Cardiac fibroblast (primary cell): ENCODE measurements at places on chromosomes 2 and 18.
A peak's percentile ranks its signal among the peaks of the same experiment; 100 is the strongest.

DNA sequence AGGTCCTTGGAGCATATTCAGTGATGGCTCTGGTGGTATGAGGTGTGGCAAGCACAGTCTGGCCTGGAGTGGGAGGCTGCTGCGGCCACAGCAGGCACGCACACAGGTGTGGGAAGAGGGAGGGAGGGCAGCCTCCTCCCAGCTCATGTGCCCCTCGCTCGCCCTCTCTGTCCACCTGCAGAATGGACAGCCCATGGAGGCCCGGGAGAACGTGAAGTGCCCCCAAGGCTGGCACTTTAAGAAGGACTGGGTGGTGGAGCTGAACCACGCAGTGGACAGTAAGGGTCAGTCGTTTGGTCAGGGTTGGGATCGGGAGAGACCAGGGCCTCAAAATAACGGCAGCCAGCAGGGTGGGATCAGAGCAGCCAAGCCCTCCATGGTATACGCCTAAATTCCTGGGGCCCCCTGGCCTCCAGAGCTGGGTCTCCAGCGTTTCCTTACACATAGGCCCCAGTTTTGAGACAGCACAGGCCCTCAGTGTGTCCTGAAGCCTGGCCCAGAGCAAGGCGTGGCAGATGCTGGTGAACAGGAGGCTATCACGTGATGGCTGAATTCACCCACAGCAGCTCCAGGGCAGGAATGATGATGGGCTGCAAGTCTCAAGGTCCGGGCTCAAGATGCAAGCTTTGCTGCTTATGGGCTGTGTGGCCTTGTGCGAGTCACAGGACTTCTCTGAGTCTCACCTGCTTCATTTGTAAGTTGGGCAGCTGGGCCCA lies 47.9 kb downstream of the FER1L5 start:
- DNase-seq, result no peak

DNA sequence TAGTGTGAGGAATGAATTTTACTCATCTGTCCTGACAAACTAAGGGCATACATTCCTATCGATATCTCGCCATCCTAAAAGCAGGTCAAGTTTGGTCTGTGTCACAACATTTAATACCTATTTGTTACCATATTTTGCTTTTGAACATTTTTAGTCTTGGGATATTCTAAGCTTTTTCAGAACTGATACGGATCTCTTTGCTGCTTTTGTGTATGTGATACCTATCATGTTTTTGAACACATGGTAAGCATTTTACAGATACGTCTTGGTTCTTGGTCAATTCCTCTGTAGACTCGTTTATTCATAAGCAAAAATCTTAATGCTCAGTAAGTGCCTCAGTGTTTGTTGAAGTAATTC lies 592 bp downstream of the ZNF397 start:
- no peak for DNase-seq

- DNase-seq, result no peak
These were observed 61.1 kb upstream of the NFATC1 start for GRCh38 chr18:79334496-79335233.

DNA sequence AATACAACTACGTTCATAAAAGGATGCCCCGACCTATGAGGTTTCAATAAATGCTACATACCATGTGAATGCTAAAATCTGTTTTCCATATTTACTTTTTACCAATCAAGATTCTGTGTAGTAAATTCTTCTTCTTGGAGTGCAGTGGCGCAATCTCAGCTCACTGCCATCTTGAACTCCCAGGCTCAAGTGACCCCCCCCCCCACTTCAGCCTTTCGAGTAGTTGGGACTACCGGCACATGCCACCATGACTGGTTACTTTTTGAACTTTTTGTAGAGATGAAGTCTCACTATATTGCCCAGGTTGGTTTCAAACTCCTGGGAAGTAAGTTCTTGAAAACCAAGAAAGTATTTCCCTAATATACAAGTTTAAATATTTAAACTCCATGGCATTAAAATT lies 14.4 kb upstream of the USP34 start:
- no peak for DNase-seq

- DNase-seq, result peak; percentile 24
These were observed 8.4 kb downstream of the YPEL5 start for GRCh38 chr2:30155202-30155601.

DNA sequence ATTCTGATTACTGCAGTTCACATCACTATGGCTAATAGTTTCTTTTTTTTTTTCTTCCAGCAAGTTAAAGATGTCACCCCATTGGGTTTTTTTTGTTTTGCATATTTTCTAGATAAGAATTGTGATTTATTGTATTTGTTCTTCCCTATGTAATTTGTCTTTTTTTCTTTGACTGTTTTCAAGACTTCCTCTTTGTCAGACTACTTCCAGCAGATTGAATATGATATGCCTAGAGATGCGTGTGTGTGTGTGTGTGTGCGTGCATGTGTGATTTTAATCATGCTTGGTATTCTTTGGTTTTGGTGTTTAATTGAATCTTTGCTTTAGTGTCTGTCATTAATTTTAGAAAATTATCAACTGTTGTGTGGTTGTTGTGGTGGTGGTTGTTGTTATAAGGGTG lies 166.7 kb upstream of the SLC39A10 start:
- DNase-seq, result no peak

- peak; percentile 13 for DNase-seq
These were observed 548 bp upstream of the FBLN7 start for GRCh38 chr2:112137516-112138158.

DNA sequence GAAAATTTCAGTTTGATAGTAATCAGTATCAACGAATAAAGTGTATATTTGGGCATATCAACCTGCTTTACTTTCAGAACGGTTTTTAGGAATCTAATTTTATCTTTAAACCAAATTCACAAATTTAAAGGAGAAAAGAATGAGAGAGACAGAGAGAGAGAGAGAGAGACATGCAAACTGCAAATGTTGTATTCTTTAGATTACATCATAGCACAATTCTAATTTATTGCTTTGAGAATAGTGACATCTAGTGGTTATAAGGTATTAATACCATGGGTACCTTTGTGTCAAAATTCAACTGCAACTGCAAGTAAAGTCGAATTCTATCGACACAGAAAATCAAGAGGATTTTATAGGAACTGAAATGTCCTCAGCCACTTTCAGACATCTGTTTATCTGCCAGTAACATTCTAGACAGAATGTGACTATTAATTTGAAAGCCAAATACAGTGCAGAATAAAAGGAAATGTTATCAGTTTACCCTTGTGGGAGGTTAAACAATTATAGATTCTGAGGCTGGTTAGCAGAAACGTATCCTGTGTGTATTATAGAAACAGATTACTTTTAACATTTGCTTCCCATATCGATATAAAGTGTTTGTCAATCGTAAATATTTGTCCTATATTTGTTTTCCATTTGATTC lies 529.8 kb upstream of the VRK2 start:
- DNase-seq, result peak; percentile 71

DNA sequence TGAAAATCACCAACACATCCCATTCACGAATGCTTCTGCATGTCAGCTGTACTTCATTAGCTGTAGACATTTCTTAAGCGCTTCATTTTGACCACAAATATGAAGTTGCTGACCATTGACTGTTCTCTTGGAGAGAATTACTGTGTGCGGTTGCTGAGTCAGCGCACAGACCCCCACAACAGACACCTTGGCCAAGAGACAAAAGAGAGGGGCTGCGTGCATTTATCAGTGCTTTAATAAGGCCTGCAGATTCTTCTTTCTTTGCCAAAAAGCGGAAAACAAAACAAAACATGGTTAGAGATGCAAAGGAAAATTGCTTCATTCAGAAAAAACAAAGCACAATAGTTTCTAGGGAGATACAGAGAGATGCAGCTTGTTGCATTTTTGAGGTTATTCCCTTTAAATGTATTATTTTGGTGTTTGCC lies 174.7 kb downstream of the ACKR3 start:
- peak; percentile 97 for DNase-seq

- no peak for DNase-seq
These were observed 30.8 kb upstream of the HPCAL1 start for GRCh38 chr2:10271946-10272345.

DNA sequence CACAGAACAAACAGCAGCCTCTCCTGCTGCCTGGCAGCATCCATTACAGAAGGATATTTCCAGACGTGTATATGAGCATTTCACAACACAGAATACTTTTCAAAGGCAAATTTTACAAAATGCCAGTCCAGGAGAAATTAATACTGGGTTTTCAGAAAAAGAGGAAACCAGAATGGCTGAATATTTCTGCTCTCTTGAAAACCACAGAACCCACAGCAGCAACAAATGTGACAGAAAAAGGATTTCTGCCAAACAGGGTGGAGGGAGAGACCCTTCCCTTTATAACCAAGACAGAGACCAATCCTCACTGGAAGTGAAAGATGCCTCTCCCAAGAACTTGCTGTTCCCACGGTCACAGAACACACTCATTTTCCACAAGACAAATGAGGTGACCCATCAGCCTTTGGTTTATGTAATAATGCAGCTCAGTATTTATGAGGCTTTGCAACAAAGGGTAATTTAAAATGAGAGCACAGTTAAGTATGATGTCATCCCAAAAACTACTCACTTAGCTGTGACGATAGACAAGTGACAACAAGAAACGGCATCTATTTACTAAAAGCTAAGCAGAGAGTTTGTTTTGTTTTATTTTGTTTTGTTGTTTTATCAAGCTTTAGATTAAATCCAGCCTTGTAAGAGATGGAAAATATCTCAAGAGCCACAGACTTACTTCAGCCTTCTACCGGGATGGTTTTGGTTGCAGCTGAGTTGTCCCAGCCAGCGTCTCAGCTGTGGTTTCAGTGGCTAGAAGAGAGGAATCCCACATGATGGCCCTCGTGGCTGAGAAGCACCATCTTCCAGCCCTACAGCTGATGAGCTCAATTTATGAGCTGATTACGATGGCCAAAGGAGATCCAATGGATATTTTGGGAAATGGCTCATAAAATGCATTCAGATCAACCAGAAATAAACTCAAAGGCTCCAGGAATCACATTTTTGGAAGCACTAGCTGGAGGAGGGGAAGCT lies 249.3 kb upstream of the AGAP1 start:
- no peak for DNase-seq

GRCh38 chr2:53911434-53912189 lies 51.8 kb upstream of the GPR75 start:
- peak; percentile 8 for DNase-seq

- DNase-seq, result no peak
These were observed 78.9 kb downstream of the EHD3 start for GRCh38 chr2:31312898-31313297.

DNA sequence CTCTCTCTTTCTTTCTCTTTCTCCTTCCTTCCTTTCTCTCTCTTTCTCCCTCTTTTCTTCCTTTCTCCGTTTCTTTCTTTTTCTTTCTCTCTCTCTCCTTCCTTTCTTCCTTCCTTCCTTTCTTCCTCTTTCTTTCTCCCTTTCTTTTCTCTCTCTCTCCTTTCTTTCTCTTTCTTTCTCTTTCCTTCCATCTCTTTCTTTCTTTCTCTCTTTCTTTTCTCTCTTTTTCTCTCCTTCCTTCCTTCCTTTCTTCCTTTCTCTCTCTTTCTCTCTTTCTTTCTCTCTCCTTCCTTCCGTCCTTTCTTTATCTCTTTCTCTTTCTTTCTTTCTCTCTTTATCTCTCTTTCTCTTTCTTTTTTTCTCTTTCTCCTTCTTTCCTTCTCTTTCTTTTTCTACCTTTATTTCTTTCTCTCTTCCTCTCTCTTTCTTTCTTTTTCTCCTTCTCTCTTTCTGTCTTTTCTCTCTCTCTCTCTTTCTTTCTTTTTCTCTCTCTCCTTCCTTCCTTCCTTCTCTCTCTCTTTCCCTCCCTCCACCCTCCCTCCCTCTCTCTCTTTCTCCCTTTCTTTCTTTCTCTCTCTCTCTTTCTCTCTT lies 32.3 kb upstream of the ODC1 start:
- DNase-seq, result no peak

- DNase-seq, result no peak
These were observed 9.0 kb upstream of the ONECUT2 start for GRCh38 chr18:57426187-57426586.

GRCh38 chr18:56723068-56723467 lies 71.9 kb downstream of the WDR7 start:
- no peak for DNase-seq

- DNase-seq, result no peak
These were observed 90.5 kb downstream of the CHST9 start for GRCh38 chr18:27094621-27095020.

GRCh38 chr2:134217924-134218323 lies 35.9 kb upstream of the MGAT5 start:
- no peak for DNase-seq

DNA sequence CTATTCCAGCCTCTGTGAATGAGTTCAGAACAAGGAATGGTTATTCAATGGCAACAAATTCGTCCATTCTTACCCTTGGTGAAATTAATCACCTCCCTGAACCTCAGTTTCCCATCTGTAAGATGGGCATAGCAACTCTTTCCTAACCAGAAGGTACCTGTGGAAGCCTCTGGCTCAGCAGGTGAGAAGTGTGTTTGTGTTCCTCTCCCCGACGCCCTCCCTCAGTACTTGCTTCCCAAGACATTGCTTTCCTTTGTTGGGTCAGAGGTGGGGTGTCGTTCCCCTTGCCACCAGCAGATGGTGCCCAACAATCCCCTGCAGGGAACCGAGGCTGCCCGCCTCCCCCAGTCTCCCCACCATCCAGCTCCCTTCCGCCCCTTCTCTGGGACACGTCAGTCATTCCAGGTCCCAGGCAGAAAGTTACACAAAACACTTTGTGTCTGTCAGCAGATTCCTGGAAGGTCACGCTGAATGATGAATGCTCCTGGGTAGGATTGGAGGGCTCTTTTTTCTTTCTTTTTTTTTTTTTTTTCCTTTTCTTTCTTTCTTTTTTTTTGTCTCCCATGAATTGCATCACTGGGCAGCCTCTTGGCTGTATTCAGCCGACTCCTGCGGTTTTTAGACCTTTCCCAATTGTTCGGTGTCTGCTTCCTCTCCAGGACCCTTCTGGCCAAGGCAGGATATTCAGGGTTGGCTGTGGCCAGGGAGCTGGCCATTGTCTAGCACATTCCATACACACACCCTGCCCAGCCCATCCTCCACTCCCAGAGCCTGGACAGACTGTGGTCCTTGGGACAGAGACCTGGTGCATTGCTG lies 117.3 kb downstream of the LPIN1 start:
- peak; percentile 96 for DNase-seq

DNA sequence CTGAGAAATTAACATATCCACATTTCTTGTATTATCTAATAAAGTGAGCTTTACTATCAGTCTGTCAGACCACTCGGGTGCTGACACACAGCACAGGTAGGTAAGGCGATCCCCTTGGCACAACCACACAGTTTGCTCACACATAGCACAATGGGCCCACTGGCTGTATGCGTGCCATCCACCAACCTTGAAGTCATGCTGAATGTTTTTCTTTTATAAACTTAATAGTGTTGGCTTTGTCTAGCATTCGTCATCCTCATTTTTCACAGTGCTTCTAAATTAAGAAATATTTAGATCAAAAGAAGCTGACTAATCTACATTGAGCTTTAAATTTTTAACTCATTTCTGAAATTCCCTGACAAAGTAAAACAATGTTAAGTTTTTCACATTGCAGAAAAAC lies 50.0 kb upstream of the PAPOLG start:
- DNase-seq, result peak; percentile 42

DNA sequence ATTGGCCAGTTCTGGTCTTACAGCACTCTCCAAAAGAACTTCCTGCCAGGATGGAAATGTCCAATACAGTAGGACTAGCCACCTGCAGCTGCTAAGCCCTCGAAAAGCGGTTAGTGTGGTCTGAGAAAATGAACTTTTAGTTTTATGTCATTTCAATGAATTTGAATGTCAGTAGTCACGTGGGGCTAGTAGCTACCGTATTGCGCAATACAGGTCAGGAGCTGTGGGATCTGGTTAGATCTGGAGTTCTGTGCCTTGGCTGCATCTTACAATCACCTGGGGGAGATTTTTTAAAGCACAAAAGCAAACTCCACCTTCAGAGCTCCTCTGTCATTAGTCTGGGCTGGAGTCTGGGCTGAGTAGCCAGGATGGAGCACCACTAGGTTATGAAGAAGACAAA lies 35.9 kb downstream of the C1QL2 start:
- no peak for DNase-seq
